ENCODE measurements at places on chromosomes 6 and 20. TPM values are rescaled to one million over a fixed set of nuclear protein-coding genes. Genes with fewer than 3 reads are reported as not detected.
A peak's percentile ranks its signal among the peaks of the same experiment; 100 is the strongest.

The BMP7 gene
- not detected for total RNA-seq

- DNase-seq, result no peak
Observed at GRCh38 chr6:12324099-12324498, 33.9 kb downstream of the EDN1 start.

- DNase-seq, result no peak
Observed at GRCh38 chr6:1001655-1002349, 308.9 kb upstream of the EXOC2 start.

The ECT2L gene
- not detected for total RNA-seq

DNA sequence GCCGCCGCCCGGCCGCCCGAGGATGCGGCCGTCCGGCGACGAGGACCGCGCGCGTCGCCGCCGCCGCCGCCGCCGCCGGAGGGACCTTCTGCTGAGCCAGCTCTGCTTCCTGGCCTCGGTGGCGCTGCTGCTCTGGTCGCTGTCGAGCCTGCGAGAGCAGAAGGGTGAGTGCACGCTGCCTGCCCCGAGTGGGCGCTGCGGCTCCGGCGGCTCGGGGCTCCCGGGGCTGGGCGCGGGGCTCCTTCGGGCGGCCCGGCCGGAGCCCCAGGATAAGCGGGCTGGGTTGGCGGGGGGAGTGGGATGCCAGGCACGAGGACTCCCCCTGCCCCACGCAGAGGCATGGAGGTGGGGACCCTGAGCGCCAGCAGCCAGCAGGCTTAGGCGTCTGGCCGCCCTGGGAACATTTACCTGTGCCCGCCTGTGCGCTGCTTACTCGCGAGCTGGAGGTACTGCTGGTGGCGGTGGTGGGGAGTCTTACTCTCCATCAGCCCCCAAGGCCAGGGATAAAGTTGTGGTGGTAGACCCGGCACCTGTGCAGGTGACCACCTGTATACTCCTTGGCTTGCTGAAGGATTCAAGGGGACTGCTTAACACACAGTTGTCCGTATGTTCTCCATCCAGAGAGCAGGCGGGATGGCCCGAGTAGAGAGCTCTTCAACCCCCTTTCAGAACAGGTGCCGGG is 520 bp downstream of the SLC24A3 start:
- DNase-seq, result no peak

DNA sequence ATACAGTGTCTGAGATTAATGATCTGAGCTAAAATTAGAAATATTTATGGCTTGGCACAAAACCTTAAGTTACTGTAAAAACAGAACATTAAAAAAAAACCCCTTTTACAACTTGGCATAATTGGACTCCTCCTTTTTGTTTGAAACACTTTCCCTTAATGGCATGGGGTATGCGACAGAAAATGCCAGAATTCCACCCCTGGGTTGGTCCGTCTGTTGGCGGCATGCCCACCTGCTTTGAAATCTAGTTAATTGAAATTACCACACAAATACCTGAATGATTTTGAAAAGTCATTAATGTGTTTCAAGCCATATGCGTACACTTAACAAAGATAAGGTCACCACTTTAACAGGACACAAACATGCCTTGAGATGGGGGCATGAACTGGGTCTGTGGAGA is 175.1 kb upstream of the FOXQ1 start:
- DNase-seq, result no peak

DNA sequence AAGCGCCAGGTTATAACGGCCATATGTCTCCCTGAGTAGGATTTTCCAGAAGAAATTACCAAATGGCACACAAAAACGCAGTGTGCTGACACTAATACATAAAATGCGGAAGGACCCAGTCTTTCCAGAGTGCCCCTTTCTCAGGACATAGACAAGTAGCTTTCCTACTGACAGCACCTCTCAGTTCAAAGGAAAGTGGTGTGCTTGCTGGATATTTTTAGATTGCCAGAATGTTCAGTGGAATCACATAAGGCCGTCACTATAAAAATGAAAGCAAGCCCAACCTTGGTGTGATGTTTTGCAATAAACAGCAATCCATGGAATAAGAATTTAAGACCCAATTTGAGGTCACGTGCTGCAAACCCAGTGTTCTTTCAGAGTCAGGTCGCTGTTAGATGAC is 135.5 kb upstream of the AGPAT4 start:
- DNase-seq, result no peak

DNA sequence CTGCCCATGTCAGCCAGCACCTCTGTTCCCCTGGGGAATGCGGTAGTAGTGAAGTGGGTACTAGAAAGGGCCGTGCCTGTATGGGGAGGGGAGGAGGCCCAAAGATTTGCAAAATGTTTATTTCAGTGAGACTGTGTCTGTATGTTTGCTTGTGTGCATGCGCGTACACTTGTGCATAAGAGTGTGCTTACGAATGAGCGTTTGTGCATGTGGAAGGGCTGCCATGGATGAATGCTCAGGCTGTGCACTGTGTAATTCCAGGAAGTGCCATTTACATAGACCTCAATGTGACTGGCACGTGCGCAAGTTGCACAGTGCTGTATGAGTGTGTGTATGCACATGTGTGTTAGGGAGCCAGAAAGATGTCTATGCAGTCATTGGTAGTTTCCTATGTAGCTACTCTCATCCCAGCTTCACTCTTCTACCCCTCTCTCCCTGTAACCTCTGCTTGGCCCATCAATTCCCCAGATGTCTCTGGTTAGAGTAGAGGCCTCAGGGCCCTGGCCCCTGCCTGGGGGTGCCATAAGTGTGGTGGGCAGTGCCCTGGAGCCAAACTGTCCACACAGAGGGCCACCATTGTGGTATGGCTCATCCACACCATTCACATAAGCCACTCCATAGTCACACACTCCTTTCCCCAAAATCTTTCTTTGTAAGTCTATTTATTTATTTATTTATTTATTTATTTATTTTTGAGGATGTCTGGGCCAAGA is 26.8 kb upstream of the SLC22A7 start:
- peak; percentile 31 for DNase-seq

GRCh38 chr6:49847673-49848072 is 18.7 kb downstream of the CRISP1 start:
- DNase-seq, result no peak

DNA sequence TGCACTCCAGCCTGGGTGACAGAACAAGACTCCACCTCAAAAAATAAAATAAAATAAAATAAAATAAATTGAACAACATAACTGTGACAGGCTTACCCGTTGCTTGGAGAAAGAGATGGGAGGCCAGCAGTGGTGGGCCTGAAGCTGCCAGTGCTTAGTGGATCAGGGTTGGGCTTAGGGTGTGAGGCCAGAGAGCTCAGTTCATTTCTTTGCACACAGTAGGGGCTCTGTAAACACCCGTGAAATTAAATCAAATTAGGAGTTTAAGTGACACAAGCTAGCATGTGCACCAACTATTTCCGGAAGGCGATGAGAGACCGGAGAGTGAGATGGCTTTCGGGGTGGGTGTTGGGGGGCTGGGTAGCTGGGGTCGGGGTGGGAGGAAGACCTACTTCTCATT is 25.8 kb upstream of the TTPAL start:
- DNase-seq, result no peak

DNA sequence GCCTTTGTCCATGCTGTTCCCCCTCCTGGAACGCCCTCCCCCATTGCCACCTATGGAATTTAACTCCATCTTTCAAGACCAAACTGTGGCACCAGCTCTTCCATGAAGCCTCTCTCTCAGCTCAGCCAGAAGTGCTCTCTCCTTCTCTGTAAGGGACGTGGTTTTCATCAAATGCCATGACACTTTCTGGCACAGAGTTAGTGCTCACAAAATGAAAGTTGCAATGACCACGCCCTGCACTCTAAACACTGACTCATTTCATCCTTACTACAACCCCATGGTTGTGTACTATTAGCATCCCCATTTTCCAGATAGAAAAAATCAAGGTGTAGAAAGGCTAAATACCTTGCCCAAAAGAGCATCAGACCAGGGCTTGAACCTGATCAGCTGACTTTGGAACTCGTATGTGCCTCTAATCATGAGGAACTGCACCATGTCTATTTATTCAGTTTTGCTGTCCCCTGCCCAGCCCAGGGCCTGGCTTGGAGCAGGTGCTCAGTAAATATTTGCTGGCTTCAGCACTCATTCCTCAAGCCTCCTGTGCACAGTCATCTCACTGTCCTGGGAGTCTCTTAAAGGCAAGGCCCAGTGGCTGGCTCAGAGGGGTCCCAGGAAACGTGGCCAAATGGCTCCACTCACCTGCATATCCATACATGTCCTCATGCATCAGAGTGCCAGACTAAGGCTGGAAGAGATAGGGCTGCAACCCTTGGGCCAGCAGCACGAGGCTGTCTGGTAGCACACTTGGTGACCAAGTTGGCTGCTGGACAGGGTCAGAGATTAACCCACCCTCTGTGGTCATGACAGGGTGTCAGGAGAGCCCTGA is 77.9 kb downstream of the MRPL14 start:
- DNase-seq, result peak; percentile 57

The SYNE1 gene
- total RNA-seq, result 30.6 TPM

- no peak for DNase-seq
Observed at GRCh38 chr20:46712056-46712636, 2.7 kb downstream of the SLC2A10 start.

DNA sequence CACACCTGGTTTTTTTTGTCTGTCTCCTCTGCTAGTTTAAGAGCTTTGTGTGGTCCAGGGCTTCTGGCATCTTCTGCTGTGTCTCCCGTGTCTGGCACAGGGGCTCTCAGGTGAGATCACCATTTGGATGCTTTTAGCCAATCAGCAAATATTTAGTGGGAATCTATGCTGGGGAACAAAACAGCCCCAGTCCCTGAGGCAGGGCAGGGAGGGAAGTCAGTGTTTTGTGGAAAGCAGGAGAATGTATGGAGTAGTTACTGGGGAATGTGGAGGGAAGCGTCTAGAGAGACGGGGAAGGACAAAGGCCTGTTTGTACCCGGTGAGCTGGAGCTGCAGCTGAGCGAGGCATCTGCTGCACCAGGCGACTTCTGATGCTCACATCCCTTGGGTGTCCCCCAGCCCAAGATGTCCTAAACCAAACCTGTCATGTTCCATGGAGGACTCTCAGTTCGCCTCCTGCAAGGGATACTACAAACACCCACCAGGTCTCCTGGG is 49.3 kb upstream of the NNAT start:
- no peak for DNase-seq

GRCh38 chr6:4295058-4295782 is 159.8 kb upstream of the ECI2 start:
- no peak for DNase-seq

GRCh38 chr6:42898891-42899361 is 16.9 kb upstream of the PTCRA start:
- peak; percentile 71 for DNase-seq

The C6orf47 gene
- total RNA-seq, result 26.9 TPM

The NKAPL gene
- total RNA-seq, result not detected

The TMEM244 gene
- not detected for total RNA-seq

DNA sequence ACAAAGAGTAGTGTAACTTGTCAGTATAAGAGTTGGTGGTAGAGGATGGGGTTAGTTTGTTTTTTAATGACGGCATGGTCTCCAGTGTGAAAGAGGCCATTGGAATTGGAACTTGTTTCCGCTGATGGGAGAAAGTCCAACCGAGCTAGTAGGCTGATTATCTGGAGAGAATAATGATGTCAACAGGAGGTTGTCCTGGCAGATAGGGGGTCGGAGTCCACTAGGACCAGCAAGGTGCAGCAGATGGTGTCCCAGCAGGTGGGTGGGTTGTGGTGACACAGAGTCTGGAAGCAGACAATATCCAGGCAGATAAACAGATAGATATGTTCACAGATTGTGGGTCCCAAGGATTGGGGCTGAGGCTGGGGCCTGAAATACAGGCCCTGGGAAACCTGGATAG is 35.1 kb downstream of the PKIB start:
- DNase-seq, result no peak

The SRSF6 gene
- total RNA-seq, result 153 TPM

DNA sequence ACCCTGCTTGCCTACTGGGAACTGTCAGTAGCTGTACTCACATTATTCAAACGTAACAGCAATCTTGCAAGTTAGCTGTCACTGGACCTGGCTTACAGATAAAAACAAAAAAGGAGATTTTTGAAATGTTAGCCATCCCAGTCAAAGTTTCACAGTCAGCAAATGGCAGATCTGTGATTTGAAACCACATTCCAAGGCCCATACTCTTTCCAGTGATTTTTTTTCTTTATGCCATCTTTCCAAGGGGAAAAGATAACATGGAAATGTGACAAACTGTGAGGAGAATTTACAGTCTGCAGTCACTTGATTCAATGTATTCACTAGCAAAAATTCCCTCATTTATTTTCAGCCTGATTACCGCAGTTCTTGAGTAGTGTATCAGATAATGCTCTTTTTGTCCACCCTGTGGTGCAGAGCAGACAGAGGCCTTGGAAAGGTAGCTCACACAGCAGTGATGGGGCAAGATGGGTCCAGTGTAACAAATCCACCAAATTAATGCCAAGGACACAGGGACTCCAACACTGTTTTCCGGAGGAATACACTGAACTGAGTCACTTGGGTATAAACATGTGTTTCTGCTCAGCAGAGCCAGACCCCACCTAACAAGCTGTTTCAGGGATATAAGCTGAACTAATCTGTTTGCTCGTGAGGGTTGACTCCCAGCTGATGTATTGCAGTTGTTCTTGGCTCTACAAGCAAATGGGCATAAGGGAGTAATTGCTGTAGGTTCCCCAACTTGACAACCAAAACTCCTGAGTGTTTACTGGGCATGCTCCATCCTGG is 49.9 kb upstream of the ADGRF1 start:
- DNase-seq, result no peak

- no peak for DNase-seq
Observed at GRCh38 chr20:37072293-37073196, 23.3 kb downstream of the RBL1 start.

DNA sequence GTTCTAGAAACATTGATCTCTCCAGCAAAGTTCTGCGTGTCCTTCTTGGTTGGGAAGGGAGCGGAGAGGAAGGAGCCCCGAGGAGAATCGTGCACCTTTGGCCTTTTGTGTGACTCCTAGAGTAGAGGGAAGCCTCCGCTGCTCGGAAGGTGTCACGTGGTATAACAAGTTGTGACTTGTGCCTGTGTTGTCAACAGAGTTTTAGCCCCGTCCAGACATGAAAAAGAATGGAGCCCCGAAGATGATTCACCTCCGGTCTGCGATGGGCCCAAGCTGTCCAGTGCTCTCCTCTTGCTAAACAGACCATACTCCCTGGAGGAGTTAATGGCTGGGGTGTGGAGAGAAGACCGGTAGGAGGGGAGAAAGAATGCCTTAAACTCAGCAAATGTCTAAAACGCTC is 7.0 kb downstream of the EYA2 start:
- DNase-seq, result no peak

The TREM1 gene
- not detected for total RNA-seq

DNA sequence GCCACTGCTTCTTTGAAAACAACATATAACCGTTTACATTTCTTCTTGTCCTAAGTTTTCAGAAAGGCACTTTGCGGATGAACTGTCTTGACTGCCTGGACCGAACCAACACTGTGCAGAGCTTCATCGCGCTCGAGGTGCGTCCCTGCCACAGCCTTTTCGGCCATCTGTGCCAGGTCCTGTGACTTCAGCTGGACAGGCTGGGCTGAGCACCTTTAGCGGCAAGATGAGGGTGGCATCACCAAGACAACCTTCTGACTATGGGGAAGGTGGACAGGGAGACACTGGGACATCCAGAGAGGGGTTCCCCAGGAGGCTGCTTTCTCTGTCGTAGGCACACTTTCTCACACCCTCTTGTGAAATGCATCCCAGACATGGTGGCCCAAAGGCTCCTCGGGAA is 82.1 kb downstream of the SYNJ2 start:
- DNase-seq, result peak; percentile 51

The THBS2 gene
- not detected for total RNA-seq

Measured in natural killer cell treated with Interleukin-12 subunit alpha and Interleukin-12 subunit beta and Interleukin-15 and Interleukin-18, amount 100 ng/mL, for 72 hours (primary cell).